ENCODE measurements at places on chromosomes 6 and 20.

- no peak for DNase-seq
Observed at GRCh38 chr20:40680161-40680959, 8.7 kb downstream of the MAFB start.

- DNase-seq: peak; percentile 99
Observed at GRCh38 chr6:11613858-11614257, 76.3 kb downstream of the TMEM170B start.

- no peak for DNase-seq
Observed at GRCh38 chr20:61149636-61150035, 102.4 kb upstream of the CDH4 start.

GRCh38 chr6:104572901-104573300 is 286.8 kb downstream of the HACE1 start:
- DNase-seq: peak; percentile 38

- DNase-seq: no peak
Observed at GRCh38 chr6:10569392-10570127, 48.4 kb downstream of the GCNT2 start.

DNA sequence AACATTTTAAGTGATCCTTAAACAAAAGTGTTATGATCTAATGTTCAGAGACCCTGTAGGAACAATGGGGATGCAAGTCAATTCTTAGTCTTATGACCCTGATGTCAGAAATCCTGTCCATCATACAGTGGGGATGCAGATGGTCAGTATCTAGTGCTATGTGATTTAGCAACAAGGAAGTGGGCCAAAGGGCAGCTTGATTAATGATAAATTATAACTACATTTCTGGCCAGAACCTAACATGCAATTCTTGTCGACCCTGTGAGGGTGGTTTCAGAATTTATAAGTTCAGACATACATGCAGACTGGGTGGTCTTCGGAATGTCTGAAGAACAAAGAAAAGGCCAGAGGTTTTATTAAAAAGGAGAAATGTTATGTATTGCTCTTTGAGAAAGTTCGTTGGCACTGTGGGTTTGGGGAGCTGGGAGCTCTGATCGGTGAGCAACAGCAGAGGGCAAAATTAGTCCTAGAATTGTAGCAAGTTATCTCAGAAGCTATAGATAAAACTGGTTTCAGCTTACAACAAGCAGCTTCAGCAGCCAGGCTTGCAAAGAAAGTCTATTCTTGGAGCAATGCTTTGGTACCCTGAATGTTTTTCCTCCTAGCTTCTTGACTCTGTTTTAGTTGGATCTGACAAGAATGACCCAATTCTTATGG is 50.8 kb downstream of the RPF2 start:
- no peak for DNase-seq

DNA sequence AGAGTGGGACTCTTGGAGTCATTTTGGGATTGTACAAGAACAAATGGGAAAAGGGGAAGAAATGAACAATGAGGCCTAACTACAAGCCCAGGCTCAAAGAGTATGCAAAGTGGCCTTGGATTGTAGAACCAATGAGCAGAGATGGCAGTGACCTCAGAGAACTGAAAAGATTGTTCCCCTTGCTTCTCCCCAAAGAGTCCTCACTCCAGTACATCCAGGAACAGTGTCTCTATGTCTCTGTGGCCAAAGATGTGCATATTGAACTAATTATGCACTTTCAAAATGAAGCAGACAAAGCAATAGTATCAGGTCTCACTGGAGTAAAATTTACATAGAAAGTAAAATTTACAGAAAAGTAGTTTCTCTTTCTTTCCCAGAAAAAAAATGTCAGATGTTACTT is 81.0 kb downstream of the SMLR1 start:
- DNase-seq: no peak
